Motor neuron (in vitro differentiated cells): ENCODE measurements at places on chromosomes 1 and 21. TPM values are rescaled to one million over a fixed set of nuclear protein-coding genes. Genes with fewer than 3 reads are reported as not detected.
A peak's percentile ranks its signal among the peaks of the same experiment; 100 is the strongest.

DNA sequence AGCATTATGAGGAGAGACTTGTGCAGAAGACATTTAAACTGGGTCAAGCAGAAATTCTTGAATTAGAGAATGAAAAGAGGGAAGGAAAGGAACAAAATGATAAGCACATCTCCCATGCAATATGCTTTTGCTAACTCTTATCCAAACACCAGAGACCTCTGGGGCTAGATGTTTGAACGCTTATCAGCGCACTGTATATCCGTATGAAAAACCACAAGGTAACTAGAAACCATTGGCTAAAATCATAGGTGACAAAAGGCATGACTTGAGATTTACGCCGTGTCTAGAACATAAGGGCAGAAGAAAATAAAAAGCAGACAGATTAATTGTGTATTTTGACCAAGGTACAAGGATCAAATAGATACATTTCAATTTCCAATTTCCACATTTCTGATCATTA is 38.0 kb upstream of the TIAM1 start:
- no peak for ATAC-seq

- no peak for ATAC-seq
Observed at GRCh38 chr21:46585191-46585953, 19.5 kb downstream of the S100B start.

GRCh38 chr1:15188678-15189077 is 35.1 kb downstream of the TMEM51 start:
- ATAC-seq = peak; percentile 19

GRCh38 chr1:201020040-201020591 is 3.4 kb downstream of the KIF21B start:
- no peak for ATAC-seq

DNA sequence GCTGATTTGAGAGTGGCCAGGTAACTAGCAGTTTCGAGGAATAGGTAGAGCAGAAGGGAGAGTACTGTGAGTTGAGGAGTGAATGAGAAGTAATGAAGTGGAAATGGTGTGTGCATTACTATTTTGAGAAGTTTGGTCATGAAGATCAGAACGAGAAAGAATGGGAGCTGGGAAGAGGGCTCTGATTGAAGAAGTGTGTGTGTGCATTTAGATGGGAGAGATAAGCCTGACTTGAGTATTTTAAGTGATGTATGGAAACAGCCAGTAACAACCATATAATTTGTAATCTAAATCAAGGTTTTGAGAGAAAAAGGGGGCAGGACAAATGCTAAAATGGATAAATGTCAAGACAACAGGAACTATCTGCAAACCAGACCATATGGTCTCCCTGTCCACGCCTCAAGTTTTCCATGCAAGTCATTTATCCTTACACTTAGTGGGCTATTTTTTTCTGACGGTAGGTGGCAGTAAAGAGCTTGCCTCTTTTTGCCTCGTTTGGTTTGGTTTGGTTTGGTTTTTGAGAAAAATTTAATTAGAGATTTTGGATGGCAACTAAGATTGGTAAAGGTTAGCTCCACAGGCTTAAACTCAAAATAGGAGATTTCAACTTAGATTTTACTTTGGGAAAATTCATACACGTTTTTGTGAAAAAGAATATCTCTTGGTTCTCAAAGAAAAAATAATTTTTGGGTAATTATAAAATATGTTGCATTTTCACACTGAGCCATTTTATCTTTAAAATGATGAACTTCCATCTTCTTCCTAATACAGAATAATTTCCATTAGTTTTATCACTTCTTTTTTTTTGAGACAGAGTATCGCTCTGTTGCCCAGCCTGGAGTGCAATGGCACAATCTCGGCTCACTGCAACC is 9.5 kb upstream of the B3GALNT2 start:
- ATAC-seq = peak; percentile 83

DNA sequence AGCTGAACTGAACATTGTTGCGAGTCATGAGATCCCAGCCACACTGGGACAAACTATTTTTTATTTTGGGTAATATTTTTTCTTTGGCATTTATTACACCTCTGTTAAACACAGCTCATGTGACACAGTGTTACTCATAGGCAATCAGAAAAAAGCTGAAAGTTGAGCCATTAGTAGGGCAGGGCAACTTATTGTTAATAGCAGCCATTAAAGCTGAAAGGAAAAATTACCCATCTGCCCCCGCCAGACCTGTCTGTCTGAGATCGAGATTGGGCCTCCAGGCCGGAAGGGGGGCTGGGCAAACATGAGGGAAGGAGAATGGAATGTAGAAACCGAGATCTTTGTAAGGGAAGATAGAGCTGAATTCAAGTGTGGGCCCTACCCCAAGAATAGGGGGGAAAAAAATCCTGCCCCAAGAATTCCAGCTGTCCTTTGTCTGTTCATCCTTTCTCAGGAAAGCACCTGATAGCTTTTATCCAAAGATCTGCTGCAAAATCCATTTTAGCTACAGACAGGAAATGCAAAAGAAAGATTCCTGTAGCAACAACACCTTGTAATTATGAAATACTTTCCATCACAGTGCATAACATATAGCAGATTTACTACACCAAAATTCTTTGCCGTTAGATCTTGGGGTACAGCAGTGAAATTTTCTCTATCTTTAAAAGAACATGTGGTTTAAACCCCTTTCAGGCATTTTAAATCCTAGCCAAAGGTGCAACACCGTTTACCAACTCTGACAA is 212.8 kb downstream of the PBX1 start:
- peak; percentile 90 for ATAC-seq

- ATAC-seq = no peak
Observed at GRCh38 chr1:3593745-3594144, 17.6 kb downstream of the MEGF6 start.

DNA sequence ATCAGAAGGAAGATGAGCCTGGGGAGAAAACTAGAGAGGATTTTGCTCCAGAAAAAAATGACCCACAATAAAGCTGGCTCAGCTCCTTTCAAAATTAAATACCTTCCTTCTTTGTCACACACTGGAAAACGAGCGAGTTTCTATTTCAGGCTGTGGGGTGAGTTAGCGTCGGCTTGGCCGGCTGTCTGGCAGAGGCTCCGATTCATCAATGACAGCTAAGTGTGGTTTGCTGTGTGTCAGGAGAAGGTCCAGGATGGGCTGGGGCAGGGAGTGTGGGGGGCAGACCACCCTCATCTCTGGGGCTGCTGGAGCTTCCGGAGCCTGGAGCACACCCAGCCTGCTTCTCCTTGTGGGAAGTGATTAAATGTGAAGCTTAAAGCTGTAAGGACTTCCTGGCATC is 120.2 kb downstream of the ETS2 start:
- peak; percentile 85 for ATAC-seq

DNA sequence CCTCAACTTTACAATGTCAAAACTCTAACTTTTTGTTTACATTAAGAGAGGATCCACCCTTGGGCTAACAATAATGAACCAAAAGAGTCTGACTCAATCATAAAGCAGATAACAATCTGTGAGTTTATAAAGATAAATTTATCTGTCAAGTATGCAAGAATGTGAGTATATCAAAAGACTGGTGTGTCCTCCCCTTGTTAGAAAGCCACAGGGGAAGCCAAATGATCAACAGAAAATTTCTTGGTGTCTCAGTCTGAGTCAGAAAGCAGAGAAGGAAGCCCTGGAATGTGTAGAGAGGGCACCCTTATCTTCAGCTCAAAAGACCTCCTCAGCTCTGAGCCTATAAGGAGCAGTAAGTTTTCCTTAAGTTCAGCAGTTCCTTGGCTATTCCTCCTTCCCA is 13.9 kb upstream of the PDIK1L start:
- peak; percentile 15 for ATAC-seq

GRCh38 chr1:100038660-100039287 is 69.0 kb downstream of the SLC35A3 start:
- peak; percentile 60 for ATAC-seq

GRCh38 chr1:51671527-51672325 is 54.8 kb downstream of the OSBPL9 start:
- no peak for ATAC-seq

DNA sequence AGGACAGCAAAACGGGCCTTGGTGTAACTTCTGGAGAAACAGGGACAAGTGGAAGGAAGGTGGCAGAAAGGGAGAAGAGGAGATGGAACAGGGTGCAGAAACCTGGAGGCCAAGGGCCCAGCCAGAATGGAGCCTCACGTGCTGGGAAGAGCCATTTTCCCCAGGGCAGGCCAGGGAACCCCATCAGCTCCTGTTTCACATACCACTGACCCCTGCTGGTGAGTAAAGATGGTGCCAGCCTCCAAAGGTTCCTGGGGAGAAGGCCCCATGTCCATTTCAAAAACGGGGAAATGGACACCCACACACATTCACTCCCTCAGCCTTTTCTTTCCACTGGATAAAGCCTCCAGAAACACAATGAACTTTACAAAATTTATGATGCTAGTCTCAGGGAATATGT is 57.6 kb upstream of the JUN start:
- ATAC-seq = peak; percentile 42

DNA sequence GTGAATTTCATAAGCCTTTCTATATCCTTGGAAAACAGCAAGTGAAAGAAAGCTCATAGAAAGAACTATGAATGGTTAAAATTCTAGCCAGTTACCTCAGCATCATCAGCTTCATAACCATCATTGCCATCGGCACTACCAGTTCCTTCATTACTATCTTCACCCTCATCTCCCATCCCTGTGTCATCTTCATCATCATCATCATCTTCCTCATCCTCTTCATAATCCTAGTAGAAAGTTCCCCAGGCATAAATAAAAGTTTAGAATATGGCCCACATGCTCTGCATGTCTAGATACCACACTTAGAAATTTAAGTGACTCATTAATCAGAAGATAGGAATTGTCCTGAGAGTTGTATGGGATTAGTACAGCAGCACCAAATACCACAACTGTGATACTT is 49.0 kb downstream of the TPR start:
- no peak for ATAC-seq

DNA sequence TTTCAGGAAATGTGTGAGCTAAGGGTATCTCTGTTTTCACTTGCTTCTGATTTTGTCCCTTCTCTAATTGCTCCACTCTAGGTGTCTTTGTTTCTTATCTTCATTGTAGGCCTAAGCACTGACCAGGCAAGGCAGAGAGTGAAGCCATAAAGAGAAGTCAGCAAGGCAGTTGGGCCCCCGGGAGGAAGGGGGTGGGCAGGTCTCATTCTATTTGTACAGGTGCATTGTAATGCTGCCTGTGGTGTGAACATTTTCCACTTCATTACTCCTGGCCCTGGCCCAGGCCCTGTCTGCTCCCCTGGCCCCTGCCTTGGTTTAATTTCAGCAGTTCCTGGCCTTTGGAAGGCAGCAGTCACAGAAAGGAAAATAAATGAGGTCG is 86.4 kb upstream of the JUN start:
- no peak for ATAC-seq

DNA sequence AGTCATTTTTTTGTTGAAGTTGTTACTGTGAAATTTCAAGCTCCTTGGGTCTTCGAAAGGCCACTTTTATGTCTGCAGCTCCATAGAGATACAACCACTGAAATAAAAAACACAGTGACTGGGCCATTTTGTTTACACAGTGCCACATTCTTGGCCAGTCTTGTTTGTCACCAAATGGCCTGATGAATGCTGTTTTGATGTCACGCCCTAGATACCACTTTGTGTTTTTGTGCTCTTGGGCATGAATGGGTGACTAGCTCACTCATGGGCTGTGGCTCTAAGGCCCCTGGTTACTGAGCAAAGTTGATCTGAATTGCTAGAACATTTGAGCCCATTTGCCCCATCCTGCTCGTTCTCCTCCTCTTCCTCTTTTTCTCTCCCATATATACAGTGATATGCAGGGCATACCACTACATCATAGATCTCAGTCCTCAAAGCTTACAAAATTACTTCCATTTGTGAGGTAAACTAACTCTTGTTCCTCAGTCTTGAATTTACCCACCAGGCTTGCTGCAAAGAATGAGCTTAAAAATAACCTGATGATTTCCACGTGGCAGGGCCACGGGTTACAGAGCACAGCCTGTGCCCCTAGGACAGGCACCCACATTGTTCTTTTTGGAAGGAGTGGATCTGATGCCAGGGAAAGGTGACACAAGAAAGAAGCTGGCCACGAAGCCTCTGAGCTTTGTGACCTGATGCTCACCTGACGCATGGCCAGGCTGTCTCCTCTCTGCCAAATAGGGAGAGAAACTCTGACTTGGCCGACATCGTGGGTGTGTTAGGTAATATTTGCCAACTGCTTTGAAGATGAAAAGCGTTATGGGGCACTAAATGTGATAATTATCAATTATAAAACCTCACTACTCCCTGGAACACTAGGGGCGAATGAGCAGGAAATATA is 92.4 kb downstream of the RUNX1 start:
- no peak for ATAC-seq

DNA sequence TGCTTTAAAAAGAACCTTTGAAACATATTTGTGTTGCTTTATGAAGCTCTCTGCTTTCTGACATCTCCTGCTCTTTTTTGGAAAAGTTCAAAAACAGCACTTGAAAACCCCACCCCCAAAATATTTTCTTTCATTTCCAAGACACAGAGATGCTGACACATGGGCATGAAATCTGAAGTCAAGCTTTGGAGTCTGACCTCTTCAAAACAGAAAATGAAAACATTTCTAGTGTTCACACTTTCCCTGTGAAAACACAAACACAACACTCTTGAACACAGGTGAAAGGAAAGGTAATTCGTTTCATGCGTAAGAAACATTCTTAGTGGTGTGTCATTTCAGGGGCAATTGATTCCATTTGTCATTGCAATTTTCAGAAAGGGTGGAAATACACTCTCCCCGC is 10.8 kb downstream of the NGF start:
- ATAC-seq = no peak

- no peak for ATAC-seq
Observed at GRCh38 chr21:20856926-20857325, 141.3 kb upstream of the NCAM2 start.

DNA sequence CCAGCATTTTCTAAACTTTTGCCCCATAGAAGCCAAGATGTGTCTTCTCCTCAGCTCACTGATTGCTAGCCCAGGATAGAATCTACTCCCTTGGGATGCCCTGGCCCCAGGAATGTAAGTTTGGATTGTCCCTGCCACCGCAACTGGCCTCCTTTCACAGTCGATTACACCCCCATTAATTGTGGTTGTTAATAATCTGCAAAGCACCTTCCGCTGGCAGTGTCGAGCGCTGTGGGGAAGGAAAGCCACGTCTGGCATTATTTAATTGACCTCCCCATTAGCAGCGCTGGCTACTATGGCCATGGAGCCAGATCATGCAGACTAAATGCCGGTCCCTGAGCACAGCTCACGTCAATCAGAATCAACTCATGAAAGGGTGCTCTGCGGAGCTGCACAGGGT is 597.3 kb upstream of the PLXNA2 start:
- ATAC-seq = no peak

The ELOA gene
- total RNA-seq = 39.7 and 43.1 TPM in 2 replicates

The PHF13 gene
- total RNA-seq = 9.4 TPM in 2 replicates

The HSF2BP gene
- total RNA-seq = 0.93 and 0.97 TPM in 2 replicates

The SMCP gene
- not detected in 2 replicates for total RNA-seq

The CFHR1 gene
- total RNA-seq = not detected in 2 replicates

The CCDC18 gene
- 15.6 and 15.7 TPM in 2 replicates for total RNA-seq

The TMPRSS15 gene
- total RNA-seq = 0.05 and 0.06 TPM in 2 replicates

The PYCR2 gene
- 61.8 and 68.5 TPM in 2 replicates for total RNA-seq

The WNT3A gene
- 0.05 and 0.06 TPM in 2 replicates for total RNA-seq
